ENCODE measurements at places on chromosomes 4 and X. TPM values are rescaled to one million over a fixed set of nuclear protein-coding genes. Genes with fewer than 3 reads are reported as not detected.

MSN gene
- total RNA-seq, result 114 TPM

ZNF185 gene
- 292 TPM for total RNA-seq

NUDT10 gene
- 0.95 TPM for total RNA-seq

- no peaks in the 10 kb centered on the region for H3K27me3 ChIP-seq
- H3K36me3 ChIP-seq, result no peaks in the 10 kb centered on the region
- H3K27ac ChIP-seq, result no peak overlapping the region
- no peak for DNase-seq
These were observed 317 bp upstream of the FRMPD4 start for GRCh38 chrX:12137951-12138360.

MYOZ2 gene
- total RNA-seq, result not detected

DNA sequence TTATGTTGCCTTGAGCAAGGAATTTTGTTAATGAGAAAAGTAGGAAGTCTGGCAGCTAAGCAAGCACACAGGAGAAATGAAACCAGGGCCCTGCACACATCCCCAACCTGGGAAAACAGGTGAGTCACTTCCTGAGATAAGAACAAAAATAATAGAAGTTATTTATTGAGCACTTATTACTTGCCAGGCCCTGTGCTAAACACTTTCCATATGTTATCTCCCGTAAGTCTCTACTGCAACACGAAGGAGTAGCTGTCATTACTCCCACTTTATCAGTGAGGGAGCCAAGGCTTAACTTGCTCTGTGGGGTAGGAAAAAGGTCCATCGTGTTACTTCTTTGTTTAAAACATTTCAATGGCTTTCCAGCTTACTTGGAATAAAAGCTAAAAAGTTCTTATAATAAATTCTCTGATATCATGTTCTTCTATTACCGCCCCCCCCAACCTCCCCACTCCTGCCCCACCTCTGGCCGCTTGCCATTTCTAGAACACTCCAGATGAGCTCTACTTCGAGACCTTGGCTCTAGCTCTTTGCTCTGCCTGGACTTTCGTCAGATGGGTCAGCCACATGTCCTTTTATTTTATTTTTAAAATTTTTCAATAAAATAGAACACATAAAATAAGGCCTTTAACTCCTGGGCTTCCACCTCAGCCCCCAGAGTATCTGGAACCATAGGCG, 36.3 kb upstream of the PLAC8 start:
- no peak for DNase-seq
- no peak overlapping the region for H3K4me3 ChIP-seq
- no peak overlapping the region for H3K27ac ChIP-seq
- H3K4me1 ChIP-seq, result peaks cover 4% of the 10 kb centered on the region

DNA sequence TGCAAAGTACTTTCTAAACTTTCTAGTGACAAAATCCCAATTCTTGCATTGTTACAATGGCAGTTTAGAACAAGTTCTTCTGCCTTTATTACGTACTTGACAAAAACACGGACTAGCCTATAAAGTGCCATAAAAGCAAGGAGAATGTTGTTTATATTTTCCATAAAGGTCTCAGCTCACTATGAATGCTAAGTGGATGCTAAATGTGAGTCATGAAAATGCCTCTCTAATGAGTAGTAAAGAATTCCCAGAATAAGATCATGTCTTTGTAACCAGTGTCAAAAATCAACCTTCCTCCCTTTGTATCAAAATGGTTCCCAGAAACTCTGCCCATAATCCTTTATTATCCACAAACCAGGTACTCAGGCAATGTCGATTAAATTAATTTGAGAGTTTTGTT, 539.8 kb upstream of the SLIT2 start:
- no peaks in the 10 kb centered on the region for H3K4me1 ChIP-seq
- H3K27ac ChIP-seq, result no peak overlapping the region
- no peaks in the 10 kb centered on the region for H3K36me3 ChIP-seq
- no peak overlapping the region for H3K4me3 ChIP-seq

MFAP3L gene
- total RNA-seq, result 1.0 TPM

- H3K36me3 ChIP-seq, result no peaks in the 10 kb centered on the region
- H3K27me3 ChIP-seq, result no peaks in the 10 kb centered on the region
- DNase-seq, result no peak
- H3K4me1 ChIP-seq, result no peaks in the 10 kb centered on the region
- no peak overlapping the region for H3K27ac ChIP-seq
- H3K4me3 ChIP-seq, result no peak overlapping the region
These were observed 500.8 kb upstream of the DIAPH2 start for GRCh38 chrX:96183843-96184242.

GUCY1B1 gene
- total RNA-seq, result 1.7 TPM

GRCh38 chrX:123331349-123331748, 147.3 kb downstream of the GRIA3 start:
- no peaks in the 10 kb centered on the region for H3K27me3 ChIP-seq
- no peak for DNase-seq
- H3K27ac ChIP-seq, result no peak overlapping the region
- H3K36me3 ChIP-seq, result no peaks in the 10 kb centered on the region

DNA sequence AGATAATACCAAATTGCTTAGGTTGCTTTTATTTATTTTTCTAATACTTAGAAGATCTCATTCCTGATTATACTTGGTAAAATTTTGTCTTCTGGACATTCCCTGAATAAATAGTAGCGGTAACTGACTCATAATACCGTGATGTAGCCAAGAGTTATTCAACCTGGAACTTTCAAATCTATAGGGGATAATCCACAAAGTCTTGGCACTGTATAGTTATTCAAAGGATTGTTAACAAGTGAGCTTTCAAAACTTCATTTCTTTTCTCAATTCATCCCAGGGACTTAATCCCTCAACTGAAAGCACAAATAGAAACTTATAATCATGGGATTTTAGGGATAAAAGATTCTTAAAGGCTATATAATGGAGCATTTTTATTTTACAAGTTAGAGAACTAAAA, 1383.3 kb downstream of the FAM133A start:
- H3K4me1 ChIP-seq, result no peaks in the 10 kb centered on the region
- DNase-seq, result no peak
- no peaks in the 10 kb centered on the region for H3K36me3 ChIP-seq
- no peak overlapping the region for H3K27ac ChIP-seq
- no peaks in the 10 kb centered on the region for H3K27me3 ChIP-seq

- no peaks in the 10 kb centered on the region for H3K4me1 ChIP-seq
- H3K36me3 ChIP-seq, result peaks cover 36% of the 10 kb centered on the region
- no peak for DNase-seq
- no peaks in the 10 kb centered on the region for H3K27me3 ChIP-seq
- no peak overlapping the region for H3K27ac ChIP-seq
- H3K4me3 ChIP-seq, result no peak overlapping the region
These were observed 9.2 kb downstream of the NDUFA1 start for GRCh38 chrX:119880552-119881437.

DNA sequence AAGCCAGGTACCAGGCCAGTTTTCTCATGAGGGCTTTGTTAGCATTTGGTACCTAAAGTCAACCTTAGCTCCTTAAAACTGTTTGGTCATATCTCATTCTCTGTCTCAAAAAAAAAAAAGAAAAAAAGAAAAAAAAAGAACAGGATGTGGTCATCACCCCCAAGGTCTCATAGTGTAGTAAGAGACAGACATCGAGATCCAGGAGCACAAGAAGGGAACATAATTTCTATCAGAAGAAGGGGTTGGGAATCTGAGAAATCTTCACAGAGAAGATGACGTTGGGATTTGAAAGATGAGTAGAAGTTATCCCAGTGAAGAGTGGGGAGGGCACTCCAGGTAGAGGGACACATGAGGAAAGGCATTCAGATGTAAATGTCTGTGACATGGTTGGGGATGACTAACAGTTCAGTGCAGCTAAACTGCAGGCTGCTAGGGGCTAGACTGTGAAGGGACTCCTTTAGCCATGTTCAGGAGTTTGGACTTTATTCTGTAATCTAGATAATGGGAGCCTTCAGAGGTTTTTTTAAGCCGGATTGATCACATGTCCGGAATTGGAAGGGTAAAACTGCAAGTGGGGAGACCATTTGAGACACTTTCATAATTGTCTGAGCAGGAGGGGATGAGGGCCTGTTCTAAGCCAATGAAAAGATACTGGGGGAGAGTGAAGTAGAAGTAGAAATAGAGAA, 26.9 kb upstream of the GJB1 start:
- no peak for DNase-seq
- H3K4me3 ChIP-seq, result no peak overlapping the region
- no peaks in the 10 kb centered on the region for H3K36me3 ChIP-seq

Measured in esophagus squamous epithelium (tissue), 5 donors.